Osteoblast (primary cell): ENCODE measurements at places on chromosomes 3 and 15.

- H3K4me1 ChIP-seq = peaks cover 28% of the 10 kb centered on the region
- no peaks in the 10 kb centered on the region for H3K27me3 ChIP-seq
- DNase-seq = no peak
- no peak overlapping the region for H3K27ac ChIP-seq
- peaks cover 10% of the 10 kb centered on the region for H3K36me3 ChIP-seq
- no peak overlapping the region for H3K4me3 ChIP-seq
Observed at GRCh38 chr3:45687828-45688193, 1.4 kb upstream of the SACM1L start.

GRCh38 chr15:61086756-61087155 lies 142.3 kb downstream of the RORA start:
- no peaks in the 10 kb centered on the region for H3K36me3 ChIP-seq
- no peaks in the 10 kb centered on the region for H3K27me3 ChIP-seq
- no peak for DNase-seq
- no peak overlapping the region for H3K4me3 ChIP-seq
- H3K4me1 ChIP-seq = peaks cover 4% of the 10 kb centered on the region

DNA sequence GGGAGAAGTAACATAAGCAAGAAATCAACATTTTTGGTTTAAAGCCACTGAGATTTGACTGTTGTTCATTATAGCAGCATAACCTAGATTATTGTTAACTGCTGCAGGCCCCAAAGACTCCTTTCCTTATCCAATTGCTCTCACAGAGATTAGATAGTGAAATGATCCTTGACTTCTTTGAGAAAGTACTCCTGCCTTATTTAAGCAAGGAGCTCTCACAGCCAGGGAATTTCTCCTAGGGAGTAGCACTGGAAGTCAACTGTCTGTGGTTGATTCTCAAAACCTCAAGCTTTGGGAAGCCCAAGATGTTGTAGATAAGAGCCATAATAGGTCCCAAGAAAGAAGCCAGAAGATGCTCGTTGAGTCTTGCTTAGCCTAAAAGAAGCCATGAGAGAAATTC lies 151.8 kb upstream of the TSC22D2 start:
- peaks cover 22% of the 10 kb centered on the region for H3K4me1 ChIP-seq
- no peaks in the 10 kb centered on the region for H3K36me3 ChIP-seq
- H3K4me3 ChIP-seq = no peak overlapping the region
- H3K27ac ChIP-seq = no peak overlapping the region
- DNase-seq = no peak
- no peaks in the 10 kb centered on the region for H3K27me3 ChIP-seq

DNA sequence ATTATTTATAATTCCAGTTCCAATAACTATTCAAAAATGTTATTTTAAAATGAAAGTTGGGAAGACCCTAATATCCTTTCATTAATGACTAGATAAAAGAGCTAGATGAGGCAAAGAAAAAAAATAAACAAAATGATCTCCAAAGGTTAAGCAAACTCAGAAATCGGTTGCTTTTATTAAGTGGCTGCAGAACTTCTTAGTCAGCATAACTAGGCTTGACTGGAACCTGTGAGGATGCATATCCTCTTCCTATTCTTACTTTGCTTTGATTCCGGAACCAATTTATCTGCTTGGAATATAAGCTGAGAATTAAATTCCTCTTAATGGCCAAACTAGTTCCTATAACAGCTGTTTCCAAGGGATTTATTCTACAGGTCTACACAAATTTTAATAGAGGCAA lies 10.7 kb downstream of the GAP43 start:
- peaks cover 5% of the 10 kb centered on the region for H3K27me3 ChIP-seq
- H3K27ac ChIP-seq = no peak overlapping the region
- DNase-seq = no peak
- H3K4me1 ChIP-seq = no peaks in the 10 kb centered on the region
- H3K36me3 ChIP-seq = no peaks in the 10 kb centered on the region

DNA sequence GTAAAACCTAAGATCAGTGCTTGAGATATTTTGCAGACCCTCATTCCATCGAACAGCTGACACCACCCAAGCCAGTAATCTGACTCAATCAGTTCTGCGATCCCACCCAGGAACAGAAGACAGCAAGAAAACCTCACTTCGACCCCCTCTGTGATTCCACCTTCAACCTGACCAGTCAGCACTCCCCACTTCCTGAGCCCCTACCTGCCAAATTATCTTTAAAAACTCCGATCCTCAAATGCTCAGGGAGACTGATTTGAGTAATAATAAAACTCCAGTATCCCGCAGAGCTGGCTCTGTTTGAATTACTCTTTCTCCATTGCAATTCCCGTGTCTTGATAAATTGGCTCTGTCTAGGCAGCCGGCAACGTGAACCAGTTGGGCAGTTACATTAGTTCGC lies 25.7 kb upstream of the CLDN16 start:
- H3K27me3 ChIP-seq = no peaks in the 10 kb centered on the region
- H3K4me3 ChIP-seq = no peak overlapping the region
- no peak for DNase-seq
- H3K4me1 ChIP-seq = peaks cover 6% of the 10 kb centered on the region

- DNase-seq = no peak
- H3K4me3 ChIP-seq = no peak overlapping the region
- no peaks in the 10 kb centered on the region for H3K36me3 ChIP-seq
- no peaks in the 10 kb centered on the region for H3K27me3 ChIP-seq
- no peak overlapping the region for H3K27ac ChIP-seq
- H3K4me1 ChIP-seq = no peaks in the 10 kb centered on the region
Observed at GRCh38 chr3:164208821-164209220, 869.5 kb downstream of the SI start.

GRCh38 chr3:94524102-94524919 lies 461.4 kb downstream of the NSUN3 start:
- no peaks in the 10 kb centered on the region for H3K27me3 ChIP-seq
- H3K4me1 ChIP-seq = no peaks in the 10 kb centered on the region
- no peak overlapping the region for H3K4me3 ChIP-seq
- H3K27ac ChIP-seq = no peak overlapping the region
- H3K36me3 ChIP-seq = no peaks in the 10 kb centered on the region

DNA sequence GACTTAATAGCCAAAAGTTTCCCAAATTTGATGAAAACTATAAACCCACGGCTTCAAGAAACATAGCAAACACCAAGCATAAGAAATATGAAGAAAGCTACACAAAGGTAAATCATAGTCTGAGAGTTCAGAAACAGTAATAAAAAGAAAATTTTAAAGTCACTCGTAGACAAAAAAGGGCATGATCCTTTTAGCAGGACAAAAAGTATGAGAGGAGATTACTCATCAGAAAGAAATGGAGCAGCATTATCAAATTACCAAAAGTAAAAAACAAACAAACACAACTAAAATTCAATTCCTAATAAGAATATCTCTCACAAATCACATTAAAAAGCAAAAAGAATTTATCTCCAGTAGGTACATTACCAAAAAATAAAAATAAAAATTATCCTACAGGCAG lies 279.4 kb upstream of the UBE2E2 start:
- no peak overlapping the region for H3K4me3 ChIP-seq
- no peak for DNase-seq
- H3K27me3 ChIP-seq = no peaks in the 10 kb centered on the region
- H3K27ac ChIP-seq = no peak overlapping the region
- H3K4me1 ChIP-seq = no peaks in the 10 kb centered on the region
- no peaks in the 10 kb centered on the region for H3K36me3 ChIP-seq

DNA sequence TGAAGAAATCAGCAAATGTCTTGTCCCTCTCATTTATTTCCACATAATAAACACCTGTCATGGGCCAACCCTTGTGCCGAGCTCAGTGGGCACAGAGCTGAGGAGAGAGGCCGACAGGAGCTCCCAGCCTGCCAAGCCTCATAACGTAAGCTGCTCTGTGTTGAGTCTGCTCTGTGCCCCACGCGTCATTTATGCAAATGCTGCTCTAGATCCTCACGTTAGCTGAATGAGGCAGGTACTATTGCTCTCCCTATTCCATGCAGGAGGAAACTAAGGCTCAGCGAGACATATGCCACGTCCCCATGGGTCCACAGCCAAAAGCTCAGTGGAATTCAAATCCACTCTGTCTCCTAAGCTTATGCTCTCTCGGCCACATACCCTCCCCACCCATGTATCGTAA lies 41.5 kb downstream of the EFCAB12 start:
- H3K4me1 ChIP-seq = peaks cover 16% of the 10 kb centered on the region
- H3K27ac ChIP-seq = no peak overlapping the region
- peaks cover 7% of the 10 kb centered on the region for H3K27me3 ChIP-seq
- H3K4me3 ChIP-seq = no peak overlapping the region
- DNase-seq = no peak
